ENCODE measurements at places on chromosomes 3 and 15.

DNA sequence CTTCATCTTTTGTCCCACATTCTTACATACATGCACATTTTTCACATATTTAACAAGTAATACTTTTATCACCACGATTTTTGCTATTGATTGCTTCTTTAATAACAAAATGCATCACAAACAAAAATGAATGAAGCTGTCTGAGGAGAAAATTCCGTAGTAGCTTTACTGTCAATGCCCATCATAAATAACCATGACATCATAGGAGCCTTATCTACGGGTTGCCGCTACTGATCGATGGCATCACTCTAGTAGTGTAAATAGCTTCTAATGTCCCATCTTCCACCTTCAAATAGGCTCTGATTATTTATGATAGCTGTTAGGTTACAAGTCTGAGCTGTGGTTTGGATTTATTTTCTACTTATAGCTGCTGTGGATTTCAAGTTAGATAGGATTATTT is 323.4 kb downstream of the MECOM start:
- no peak for DNase-seq

- no peak for DNase-seq
Observed at GRCh38 chr3:133443649-133444422, 44.0 kb downstream of the BFSP2 start.

- no peak for DNase-seq
Observed at GRCh38 chr3:106035619-106036018, 166.8 kb upstream of the CBLB start.

DNA sequence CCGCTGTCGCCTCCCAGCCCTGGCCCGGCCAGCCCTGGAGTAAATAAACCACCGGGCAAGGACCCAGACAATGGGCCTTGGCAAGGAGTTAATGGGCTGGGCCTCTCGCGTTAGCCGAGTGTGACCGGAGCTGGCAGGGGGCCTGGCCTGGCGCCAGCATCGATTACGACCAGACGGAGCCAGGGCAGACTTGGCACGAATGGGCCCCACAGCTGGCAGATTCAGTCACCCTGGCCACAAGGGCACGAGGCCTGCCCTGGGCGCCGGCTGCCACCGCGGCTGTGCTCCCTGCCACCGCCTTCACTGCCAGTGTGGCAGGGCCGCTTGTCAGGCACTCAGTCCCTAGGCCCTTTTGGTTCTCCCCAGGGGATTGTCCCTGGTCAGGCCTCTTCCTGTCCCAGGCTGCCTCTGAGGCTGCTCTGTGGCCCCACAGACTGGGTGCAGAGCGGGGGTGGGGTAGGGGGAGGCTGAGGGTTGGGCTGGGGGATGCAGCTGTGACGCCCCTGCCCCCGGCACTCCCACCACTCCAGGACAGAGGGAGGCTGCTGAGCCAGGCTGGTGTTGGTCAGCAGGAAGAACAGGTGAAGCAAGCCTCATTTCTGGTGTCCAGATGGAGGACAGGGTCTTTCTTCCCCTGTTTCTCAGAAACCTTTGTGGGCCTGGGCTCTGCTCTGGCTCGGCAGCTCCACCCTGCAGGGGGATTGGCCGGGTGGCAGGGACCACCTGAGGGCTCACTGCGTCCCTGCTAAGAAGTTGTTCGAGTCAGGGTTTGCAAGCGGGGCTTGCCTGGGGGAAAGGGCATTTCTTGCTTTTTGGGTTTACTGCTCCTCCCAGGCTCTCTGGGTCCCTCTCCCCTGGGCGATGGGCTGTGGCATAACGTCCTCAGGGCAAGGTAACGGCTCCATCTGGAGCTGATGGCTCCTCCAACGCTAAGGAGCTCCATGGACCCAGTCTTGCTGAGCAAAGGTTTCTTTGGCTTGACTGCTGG is 30.5 kb upstream of the SRP14 start:
- DNase-seq = no peak

GRCh38 chr3:49609314-49609713 is 55.0 kb downstream of the BSN start:
- no peak for DNase-seq

GRCh38 chr3:45691842-45692241 is 2.6 kb downstream of the SACM1L start:
- no peak for DNase-seq

- DNase-seq = no peak
Observed at GRCh38 chr3:187914231-187914630, 169.0 kb upstream of the BCL6 start.

DNA sequence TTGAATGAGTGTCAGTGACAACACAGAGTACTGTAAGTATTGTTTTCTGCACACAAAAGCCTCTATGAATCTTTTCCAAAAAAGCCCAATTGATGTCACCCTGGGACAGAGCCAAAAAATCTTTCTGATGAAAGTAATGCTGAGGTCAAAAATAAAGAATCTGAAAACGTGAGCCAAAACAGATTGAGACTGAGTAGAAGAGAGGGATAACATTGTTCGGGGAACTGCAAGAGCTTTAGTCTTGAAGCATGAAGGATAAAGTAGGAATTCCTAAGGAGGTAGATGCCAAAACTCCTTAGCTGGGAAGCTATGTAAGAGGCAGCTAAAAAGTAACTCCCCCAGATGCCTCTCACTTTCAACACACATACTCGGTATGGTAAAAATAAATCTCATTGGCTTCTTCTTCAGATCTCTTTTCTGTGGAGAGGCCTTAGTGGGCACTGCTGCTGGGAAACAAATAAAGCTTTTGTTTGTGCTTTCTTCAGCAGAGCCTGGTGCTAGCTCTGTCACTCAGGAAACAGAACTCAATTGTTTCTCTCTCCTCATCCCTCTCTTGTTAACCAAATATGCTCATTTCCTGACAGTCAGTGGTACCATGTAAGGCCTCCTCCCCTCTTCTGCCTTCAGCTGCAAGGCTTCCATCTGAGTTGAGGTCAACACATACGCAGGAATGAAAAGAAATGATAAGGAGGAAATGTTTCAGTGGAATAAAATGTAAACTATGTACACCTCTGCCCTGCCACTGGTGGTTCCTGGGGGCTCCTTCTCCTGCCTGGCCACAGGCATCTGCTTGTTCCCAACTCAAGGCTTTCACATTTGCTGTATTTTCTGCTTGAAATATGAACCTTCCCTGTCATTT is 58.1 kb downstream of the CD200 start:
- no peak for DNase-seq

- DNase-seq = no peak
Observed at GRCh38 chr3:163538387-163538786, 1539.9 kb downstream of the SI start.

GRCh38 chr3:125313060-125313635 is 62.0 kb downstream of the ZNF148 start:
- DNase-seq = no peak

- no peak for DNase-seq
Observed at GRCh38 chr15:34233614-34234013, 8.8 kb downstream of the EMC4 start.

DNA sequence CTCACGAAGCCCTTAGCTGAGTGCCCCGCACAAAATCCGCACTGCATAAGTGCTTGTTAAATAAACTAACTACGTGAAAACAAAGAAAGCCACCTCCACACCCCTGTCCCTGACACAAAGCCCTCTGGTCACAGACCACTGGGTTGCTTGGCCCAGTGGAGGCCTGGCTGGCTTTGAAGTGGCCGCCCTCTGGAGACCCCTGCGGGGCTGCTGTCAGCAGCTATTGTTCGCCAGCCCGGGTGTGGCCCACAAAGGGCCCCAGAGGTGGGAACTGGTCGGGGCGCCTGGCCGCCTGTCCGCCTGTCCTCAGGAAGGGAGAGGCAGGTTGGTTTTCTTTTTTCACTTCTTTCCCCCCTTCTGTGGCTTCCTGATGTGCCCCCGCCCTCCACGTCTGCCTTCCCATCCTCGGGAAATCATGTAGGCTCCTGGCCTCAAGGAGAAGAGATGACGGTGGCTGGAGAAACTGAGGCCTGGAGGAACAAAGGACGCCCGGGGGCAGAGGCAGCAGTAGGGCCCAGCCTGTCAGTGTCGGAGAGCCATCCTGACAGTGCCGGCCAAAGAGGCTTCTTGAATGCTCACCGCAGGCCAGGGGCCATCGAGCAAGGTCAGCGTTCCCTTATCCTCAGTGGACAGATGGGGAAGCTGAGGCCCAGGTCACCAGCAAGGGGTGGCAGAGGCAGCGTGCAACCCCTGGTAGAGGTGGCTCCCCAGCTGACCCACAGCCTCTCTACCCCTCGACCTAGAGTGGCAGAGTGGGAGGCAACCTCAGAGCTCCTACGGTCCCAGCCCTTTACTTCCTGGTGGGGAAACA is 61.1 kb downstream of the SLC6A6 start:
- DNase-seq = no peak

- DNase-seq = no peak
Observed at GRCh38 chr3:173660645-173661299, 263.2 kb downstream of the NLGN1 start.

- no peak for DNase-seq
Observed at GRCh38 chr3:123130079-123130750, 63.4 kb downstream of the PDIA5 start.

- DNase-seq = no peak
Observed at GRCh38 chr15:75229191-75230015, 27.7 kb downstream of the C15orf39 start.

DNA sequence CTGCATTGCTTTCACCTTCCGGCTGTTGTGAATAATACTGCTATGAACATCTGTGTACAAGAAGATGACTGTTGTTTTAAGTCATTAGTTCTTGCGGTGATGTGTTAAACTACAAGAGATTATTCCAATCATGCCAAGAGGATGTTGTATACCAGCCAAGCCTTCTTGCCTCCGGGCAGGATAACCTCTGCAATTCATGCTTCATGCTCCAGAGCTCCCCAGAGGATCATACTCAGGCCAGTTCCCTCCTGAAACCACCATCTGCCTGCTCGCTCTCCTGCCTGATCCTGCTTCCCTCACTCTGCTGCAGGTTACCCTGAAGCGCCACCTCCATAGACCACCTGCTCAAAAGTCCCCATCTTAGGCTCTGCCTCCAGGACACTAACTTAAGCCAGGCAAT is 187.1 kb upstream of the PROK2 start:
- DNase-seq = no peak

DNA sequence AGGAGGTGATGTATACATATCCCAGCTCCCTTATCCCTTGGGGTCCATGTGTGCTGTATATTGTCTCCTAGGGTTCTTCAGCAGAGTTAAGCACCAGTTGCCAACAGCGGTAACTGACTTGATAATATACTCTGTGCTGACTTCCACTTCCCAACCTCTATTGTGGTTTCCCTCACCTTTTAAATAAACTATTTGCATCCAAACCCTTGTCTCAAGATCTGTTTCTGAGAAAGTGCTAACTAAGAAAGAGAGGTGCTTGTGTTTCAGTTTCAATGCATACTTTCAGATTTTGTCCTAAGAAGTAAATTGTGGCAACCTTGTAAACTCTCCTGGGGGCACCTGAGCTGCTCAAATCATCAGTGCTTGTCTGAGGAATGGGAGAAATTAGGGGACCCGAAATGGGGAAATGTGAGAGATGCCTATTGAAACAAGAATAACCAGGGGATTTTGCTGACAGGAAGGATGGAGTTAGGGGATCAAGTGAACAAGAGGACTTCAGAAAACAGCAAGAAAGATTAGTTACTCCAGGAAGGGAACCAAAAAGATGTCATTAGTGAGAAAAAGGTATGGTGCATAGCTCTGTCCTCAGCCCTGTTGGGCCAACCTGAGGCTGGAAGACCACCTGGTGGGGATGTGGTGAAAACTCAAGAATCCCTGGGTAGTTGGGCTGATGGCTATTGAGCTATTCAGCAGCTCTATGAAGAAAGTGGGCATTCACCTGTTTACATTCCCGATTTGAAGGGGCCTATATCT is 50.9 kb upstream of the MRPL3 start:
- no peak for DNase-seq

GRCh38 chr15:90930861-90931574 is 1.3 kb downstream of the HDDC3 start:
- DNase-seq = no peak

- no peak for DNase-seq
Observed at GRCh38 chr3:177994976-177995375, 541.3 kb upstream of the KCNMB2 start.

- no peak for DNase-seq
Observed at GRCh38 chr3:21592828-21593227, 158.2 kb downstream of the ZNF385D start.

DNA sequence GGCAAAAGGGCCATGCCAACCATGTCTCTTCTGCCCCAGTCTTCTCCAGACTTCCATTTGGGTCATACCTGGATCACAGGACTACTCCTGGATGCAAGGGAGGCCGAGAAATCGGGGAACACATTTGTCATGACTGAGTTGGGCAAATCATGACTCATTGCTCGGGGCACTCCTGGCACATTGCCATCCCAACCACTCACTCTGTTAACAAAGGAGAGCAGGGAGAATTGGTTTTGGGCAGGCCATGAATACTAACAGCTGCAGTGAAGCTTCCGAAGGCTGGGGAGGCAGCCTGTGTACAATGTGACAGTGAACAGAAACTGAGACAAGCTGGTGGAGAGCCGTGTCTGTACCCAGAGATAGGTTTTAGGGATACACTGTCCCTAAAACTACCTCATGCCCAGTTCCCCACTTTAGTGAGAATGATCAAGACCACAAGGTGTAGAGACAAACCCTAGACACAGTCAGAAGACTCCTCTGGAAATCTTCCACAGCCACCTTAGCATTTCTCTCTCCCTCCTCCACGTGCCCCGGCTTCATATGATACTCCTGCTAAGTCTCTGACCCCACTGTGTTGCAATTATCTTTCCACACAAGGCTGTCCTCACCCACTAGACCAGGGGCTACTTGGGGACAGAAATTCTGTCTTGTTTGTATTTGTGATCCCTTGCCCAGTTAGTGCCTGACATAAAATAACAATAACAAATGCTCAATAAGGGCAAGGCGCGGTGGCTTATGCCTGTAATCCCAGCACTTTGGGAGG is 10.5 kb upstream of the BUB1B start:
- no peak for DNase-seq

- DNase-seq = no peak
Observed at GRCh38 chr15:63191895-63192618, 2.7 kb downstream of the RAB8B start.

DNA sequence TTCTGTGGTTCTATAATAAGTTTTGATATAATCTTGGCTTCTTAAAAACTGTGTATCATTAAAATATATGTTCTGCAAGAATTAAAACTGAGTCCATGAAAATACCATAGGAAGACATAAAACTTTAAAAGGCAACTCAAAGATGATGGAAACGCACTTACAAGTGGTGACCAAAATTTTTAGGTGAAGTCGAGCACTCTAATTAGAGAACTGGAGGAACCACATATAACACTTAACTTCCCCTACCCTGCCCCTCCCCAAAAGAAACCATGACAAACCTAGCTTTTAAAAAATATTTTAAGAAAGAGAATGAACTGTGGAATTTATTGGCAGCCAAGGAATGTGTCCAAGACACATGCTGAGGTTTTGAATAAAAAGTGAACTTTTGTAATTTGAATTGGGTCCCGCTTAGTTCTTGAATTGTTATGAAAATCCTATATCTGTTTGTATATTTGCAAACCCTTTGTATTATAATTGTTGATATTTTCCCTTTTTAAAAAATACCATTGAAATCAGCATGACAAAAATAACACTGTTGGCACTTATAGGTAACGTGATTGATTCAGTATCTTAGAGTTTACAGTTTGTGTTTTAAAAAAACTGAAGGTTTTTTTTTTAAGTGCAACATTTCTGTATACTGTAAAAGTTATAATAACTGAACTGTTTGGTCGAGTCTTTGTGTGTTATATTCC is 7.7 kb downstream of the NR2F2 start:
- DNase-seq = no peak

GRCh38 chr3:186526256-186526606 is 17.9 kb downstream of the CRYGS start:
- DNase-seq = no peak

- no peak for DNase-seq
Observed at GRCh38 chr15:88341006-88341405, 84.5 kb upstream of the NTRK3 start.

GRCh38 chr3:134941820-134942219 is 146.8 kb downstream of the EPHB1 start:
- no peak for DNase-seq

Data from esophagus squamous epithelium (tissue), 5 donors.